Daoy (cell line): ENCODE measurements at places on chromosomes 1 and 21. TPM values are rescaled to one million over a fixed set of nuclear protein-coding genes. Genes with fewer than 3 reads are reported as not detected.

EPHX1 gene
- total RNA-seq: 4.6 and 8.8 TPM in 2 replicates

GRCh38 chr1:19219451-19219850 is 9.4 kb upstream of the UBR4 start:
- no peak for DNase-seq

KCNJ9 gene
- not detected in 2 replicates for total RNA-seq

GRCh38 chr1:202046748-202047708 is 36.6 kb downstream of the ELF3 start:
- no peak for DNase-seq

- peak; percentile 84 for DNase-seq
Observed at GRCh38 chr1:237799762-237800474, 90.8 kb downstream of the ZP4 start.

- no peak for DNase-seq
Observed at GRCh38 chr1:234686035-234686434, 76.1 kb upstream of the IRF2BP2 start.

- DNase-seq: peak; percentile 92
Observed at GRCh38 chr1:7549277-7550161, 221.6 kb upstream of the VAMP3 start.

- DNase-seq: no peak
Observed at GRCh38 chr1:80892539-80892938, 908.2 kb upstream of the ADGRL2 start.

RAP1A gene
- 42.8 and 47.1 TPM in 2 replicates for total RNA-seq

GRCh38 chr1:221783936-221784335 is 42.0 kb upstream of the DUSP10 start:
- DNase-seq: no peak

CD1B gene
- not detected in 2 replicates for total RNA-seq

HCRTR1 gene
- total RNA-seq: not detected in 2 replicates

GRCh38 chr1:214281720-214282629 is 1.0 kb downstream of the SMYD2 start:
- peak; percentile 78 for DNase-seq

KRTAP11-1 gene
- not detected in 2 replicates for total RNA-seq

DNA sequence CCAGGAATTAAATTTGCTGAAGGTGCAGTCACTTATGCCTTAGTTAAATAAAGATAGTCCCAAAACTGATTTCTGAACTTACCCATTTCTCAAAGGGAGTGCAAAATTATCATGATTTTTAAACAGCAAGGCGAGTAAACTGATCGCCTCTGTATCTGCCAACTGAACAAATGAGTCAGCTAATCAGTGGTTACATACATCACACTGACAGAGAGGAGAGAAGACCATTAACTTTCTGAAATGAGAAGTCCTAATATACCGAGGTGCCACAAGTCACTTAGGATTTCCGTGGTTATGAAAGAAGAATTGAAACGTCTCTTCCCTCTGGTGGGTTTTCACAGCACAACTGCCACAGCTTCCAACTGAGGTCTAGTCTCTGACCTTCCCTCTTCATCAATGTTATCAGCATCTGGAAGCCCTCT is 400.7 kb downstream of the SMYD3 start:
- DNase-seq: peak; percentile 54

NHLH1 gene
- total RNA-seq: not detected in 2 replicates

ANGPTL7 gene
- not detected in 2 replicates for total RNA-seq

GRCh38 chr1:180574031-180574713 is 15.4 kb downstream of the OVAAL start:
- no peak for DNase-seq

GRCh38 chr1:182527680-182528079 is 61.4 kb downstream of the RNASEL start:
- no peak for DNase-seq

DNA sequence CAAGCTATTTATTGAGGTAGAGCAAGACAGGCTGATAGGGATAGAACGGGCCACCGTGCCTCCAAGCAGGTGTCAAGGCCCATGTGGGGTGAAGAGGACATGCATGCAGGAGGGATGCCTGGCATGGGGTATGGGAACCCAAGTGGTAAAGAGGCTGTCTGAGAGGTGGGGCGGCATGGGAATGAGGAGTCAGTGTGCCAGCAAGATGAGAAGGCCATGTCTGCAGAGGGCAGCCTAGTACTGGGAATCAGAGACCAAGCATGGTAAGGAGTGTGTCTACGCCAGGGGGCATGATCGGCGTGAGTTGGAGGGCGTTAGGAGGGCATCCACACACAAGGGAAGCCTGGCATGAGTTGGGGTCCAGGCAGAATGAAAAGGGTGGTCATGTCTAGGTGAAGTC is 303.7 kb upstream of the PLD5 start:
- peak; percentile 19 for DNase-seq

DNA sequence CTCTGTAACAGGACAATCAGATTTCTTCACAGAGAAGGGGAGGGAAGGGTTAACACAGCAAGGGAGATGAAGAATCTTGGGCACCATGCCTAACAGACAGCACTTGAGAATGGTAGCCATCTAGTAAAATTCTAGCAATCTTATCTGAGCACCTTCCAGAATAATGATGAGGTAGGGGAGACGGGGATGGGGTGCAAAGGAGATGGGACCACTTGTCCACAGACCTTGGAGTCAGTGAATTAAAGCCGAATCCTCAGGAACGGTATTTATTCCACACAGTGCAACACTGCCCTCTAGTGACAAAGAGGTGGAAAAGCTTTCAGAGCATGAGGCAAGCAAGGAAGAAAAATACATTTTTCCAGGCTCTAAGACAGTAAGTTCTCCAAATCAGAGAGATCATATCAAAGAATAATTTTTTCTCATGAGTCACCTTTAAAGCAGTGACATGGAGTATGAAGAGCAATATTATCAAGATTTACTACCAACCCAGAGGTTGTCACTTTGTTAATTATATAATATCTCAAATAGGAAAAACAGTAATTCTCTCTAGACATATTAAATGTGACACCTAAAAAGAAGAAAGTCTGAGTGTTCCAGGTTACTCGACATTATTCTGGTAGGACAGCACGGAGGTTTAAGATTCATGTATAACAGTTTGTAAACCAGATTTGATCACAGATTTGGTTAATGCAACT is 43.3 kb upstream of the LPAR3 start:
- peak; percentile 76 for DNase-seq

DNA sequence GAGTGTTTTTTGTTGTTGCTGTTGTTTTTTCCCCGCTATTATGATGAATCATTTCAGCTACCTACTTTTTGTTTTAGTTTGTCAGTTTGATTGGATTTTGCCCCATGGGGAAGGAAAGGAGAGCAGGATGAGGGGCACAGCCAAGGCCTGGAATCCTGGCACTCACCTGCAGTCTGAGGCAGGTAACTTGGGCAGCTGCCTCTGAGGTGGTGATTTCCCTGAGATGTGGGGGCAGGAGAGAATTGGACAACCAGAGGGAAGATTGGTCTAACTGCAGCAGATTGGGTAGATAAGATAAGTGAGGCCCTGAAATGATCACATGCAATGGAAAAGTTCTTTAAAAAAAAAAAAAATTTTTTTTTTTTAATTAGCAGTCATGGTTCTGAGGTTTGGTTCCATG is 1.5 kb upstream of the LAX1 start:
- DNase-seq: no peak

DNA sequence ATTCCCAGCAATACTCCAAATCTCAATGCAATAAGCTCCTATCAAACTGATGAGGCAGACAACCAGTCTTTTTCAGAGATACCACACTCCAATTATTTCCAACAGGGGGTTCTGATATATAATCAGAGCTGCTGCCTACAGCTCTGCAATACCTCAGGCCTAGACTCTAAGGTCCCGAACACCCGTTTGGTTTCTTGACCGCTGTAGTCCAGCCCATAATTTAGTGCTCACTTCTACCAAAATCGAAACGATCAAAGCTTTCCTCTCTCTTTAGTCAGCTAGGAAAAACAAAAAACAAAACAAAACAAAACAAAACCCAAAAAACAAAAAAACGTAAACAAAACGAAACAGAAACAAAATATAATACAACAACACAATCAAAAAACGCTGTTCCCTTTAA is 453.0 kb downstream of the NEGR1 start:
- DNase-seq: no peak

DNA sequence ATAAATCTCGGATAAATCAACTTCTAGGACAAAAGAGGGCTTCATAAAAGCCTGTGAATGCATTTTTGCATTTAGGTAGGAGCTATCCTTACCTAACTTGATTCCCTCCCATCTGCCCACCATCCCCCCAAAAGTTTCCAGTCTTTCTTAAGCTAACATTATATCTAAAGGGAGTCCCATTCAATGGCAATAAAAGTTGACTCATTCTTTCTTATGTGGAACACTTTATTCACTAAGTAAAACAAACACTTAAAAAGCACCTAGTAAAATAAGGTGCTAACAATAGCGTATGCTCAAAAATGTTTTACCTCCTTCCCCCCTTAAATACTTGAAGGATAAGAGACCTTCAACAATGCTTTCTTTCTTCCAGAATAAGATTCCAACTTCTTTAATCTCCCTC is 83.8 kb downstream of the GON4L start:
- no peak for DNase-seq

DNA sequence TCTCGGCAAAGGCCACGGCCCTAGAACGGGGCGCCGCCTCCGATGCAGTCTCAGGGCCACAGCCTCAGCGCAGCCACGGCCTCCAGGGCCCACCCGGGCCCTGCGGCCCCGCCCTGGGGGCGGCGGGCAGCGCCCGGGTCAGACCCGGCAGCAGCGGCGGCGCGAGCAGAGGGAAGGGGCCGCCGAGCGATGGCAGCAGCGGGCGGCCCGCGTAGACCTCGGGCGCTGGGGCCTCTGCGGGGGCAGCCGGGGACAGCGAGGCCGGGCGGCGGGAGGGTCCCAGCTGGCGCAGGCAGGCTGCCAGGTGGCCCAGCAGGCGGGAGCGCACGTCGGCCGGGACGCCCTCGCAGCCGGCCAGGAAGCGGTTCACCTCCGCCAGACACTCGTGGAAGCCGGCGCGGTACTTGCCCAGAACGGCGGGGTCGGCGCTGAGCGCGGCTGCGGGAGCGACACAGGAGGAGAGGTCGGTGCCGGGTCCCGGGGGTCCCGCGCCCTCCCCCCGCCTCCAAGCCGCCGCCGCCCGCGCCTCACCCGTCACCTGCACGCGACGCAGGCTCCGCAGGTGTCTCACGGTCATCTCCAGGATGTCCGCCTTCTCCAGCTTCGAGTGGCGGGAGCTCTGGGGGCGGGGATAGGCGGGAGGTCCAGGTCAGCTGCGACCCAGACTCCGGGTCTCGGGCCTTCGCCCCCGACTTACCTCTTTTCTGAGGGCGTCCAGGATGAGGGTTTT is 737 bp downstream of the HES4 start:
- peak; percentile 69 for DNase-seq

GRCh38 chr1:6152882-6153281 is 27.2 kb downstream of the CHD5 start:
- DNase-seq: no peak

RSPO1 gene
- not detected in 2 replicates for total RNA-seq

GRCh38 chr1:205026181-205026580 is 16.8 kb upstream of the CNTN2 start:
- DNase-seq: no peak

DNA sequence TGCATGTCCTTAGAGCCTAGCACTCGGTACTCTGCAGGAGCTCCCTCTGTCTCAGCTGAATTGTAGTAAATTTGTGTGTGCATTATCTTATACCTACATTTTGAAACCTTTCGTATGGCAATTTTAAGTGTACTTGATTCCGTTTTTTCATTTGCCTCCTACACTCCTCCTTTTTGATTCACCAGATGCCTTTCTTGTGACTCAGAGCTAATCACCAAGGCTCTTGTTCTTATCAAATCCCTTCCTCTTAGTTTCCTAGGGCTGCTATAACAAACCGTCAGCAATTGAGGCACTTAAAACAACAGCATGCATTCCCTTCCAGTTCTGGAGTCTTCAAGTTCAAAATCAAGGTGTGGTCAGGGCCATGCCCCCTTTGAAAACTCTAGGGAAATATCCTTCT is 261.0 kb downstream of the ASTN1 start:
- DNase-seq: peak; percentile 63

CR1L gene
- total RNA-seq: 0.21 and 0.69 TPM in 2 replicates

ABCG1 gene
- total RNA-seq: 0.51 TPM in 2 replicates

GRCh38 chr1:234886081-234886984 is 242.3 kb downstream of the TOMM20 start:
- no peak for DNase-seq

DMRTA2 gene
- total RNA-seq: 24.9 and 29.2 TPM in 2 replicates

KCNK1 gene
- 12.7 and 19.3 TPM in 2 replicates for total RNA-seq

DNA sequence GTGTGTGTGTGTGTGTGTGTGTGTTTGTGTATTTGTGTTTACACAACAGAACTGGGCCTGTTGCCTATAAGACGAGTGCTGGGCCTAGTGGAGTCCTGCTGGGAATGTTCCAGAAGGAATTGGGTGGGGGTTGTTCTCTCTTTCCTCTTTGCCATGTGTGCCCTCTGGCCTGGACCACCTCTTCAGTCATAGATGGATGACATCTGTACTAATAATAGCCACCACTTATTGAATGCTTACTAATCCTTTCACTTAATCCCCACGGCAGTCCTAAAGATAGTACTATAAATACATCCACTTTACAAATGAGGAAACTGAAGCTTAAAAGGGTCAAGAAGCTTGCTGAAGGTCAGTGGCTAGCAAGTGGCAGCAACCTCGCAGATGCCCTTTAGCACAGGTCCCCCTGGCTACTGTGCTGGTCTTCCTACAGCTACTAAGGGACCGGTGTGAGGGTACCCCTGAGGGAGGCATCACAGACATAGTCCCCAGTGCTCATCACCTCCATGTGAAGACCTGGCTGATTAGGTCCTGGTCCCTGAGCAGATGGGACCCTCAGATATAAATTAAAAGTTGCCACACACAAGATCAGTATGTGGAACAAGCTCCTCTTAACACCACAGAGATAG is 55.2 kb upstream of the KIF1B start:
- DNase-seq: no peak

DNA sequence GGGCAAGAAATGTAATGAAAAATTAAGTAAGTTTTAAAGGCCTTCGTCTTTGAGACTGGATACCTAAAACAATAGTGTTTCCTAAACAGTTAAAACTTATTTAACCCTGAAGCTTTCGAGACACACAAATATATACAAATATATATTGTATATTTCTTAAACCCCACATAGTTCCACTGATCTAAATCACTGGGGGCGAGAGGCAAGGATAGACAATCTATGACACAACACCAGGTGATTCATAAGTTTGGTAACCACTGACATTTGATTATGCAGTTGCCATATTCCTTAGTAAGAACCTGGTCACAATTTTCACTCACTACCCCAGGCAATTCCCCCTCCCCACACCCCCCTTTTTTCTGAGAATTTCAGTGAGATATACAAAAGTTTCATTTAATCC is 55.3 kb upstream of the BOLA1 start:
- DNase-seq: peak; percentile 58
